Cardiac muscle cell (in vitro differentiated cells and primary cell): ENCODE measurements at places on chromosomes 7 and 10. TPM values are rescaled to one million over a fixed set of nuclear protein-coding genes. Genes with fewer than 3 reads are reported as not detected.
A peak's percentile ranks its signal among the peaks of the same experiment; 100 is the strongest.

DNA sequence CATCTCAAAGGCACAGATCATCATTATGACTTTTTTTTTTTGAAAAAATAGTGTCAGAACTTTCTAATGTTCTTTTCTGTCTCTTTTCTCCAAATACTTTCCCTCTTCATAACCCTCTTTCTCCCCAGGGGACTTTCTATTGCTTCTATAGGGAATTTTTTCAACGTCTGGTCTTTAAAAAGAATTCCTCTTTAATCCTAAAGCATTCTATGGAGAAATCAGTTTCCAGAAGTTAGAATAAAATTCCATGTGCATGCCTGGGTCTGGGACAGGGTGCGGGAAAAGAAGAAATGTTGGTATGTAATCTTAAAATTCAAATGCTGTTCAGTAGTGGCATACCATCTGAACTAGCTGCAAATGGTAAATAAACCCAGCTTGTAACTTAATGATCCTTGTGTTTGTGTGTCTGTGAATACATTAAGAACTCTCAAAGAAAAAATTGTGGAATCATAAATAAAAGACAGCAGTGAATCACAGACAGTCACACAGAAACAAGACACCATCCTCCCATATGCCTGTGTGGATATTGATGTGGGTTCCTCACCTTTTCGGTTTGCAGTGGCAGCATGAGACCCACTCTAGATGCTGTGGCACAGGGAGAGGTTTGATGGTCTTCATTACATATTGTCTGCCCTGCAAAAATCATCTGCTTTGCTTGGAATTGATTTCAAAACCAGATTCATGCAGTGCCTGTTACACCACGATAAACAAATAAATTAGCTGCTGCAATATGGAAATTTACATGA lies 374.7 kb upstream of the NRP1 start:
- no peak overlapping the region for H3K27ac ChIP-seq
- H3K27me3 ChIP-seq: no peaks in the 10 kb centered on the region
- no peaks in the 10 kb centered on the region for H3K36me3 ChIP-seq
- no peak overlapping the region for H3K4me3 ChIP-seq
- DNase-seq: no peak

- no peaks in the 10 kb centered on the region for H3K27me3 ChIP-seq
- peak; percentile 21 for DNase-seq
- no peak overlapping the region for H3K4me3 ChIP-seq
- no peaks in the 10 kb centered on the region for H3K36me3 ChIP-seq
Observed at GRCh38 chr7:15755061-15755460, 68.6 kb upstream of the MEOX2 start.

DNA sequence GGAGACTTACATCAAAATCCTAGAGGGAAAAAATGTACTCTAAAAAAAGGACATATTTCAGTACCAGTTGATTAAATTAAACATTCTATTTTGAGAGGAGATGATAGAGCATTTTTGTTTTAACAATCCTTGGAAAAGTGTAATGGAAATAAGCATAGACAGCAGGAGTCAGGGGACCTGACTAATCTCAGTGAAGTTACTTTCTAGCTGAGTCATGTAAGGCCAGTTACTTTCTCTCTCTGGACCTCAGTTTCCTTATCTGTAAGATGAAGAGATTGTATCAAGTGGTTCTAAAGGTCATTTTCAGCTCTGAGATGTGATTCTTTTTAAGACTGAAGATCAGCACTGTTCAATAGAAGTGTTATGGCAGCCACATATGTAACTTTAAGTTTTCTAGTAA lies 44.1 kb downstream of the VTI1A start:
- H3K4me3 ChIP-seq: no peak overlapping the region
- H3K4me1 ChIP-seq: peaks cover 24% of the 10 kb centered on the region
- no peaks in the 10 kb centered on the region for H3K36me3 ChIP-seq
- peak overlapping the region; percentile 32 for H3K27ac ChIP-seq
- no peaks in the 10 kb centered on the region for H3K27me3 ChIP-seq
- DNase-seq: peak; percentile 18

The FANK1 gene
- 7.5 and 19.2 TPM in 2 replicates for total RNA-seq

DNA sequence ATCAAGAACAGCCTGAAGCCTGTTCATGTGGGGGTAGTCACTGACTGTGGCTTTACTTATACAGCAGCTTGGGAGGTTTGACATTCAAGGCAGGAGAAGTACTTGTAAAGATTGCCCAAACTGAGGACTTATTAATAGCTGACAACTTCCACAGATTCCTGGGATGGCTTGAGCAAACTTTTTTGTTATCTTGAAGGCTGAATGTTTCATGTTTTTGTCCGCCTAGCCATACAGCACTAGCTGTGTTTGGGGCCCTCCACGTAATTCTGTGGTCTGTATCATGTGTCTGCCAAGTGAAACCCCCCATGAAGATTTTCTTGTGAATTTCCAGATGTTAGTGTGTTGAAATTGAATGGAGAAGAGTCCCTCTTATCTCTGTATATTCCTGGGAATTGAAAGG lies 38.6 kb downstream of the FAS start:
- no peak overlapping the region for H3K27ac ChIP-seq
- peak; percentile 91 for DNase-seq
- no peak overlapping the region for H3K4me3 ChIP-seq
- no peaks in the 10 kb centered on the region for H3K36me3 ChIP-seq

The TMEM184A gene
- 2.8 and 3.0 TPM in 2 replicates for total RNA-seq
